ENCODE measurements at places on chromosomes 11 and 22. TPM values are rescaled to one million over a fixed set of nuclear protein-coding genes. Genes with fewer than 3 reads are reported as not detected.

The FTH1 gene
- 2,809 TPM for total RNA-seq

The HTR3B gene
- total RNA-seq = not detected

The VWCE gene
- total RNA-seq = 7.2 TPM

The SMC1B gene
- total RNA-seq = 0.11 TPM

The KDM4D gene
- 0.66 TPM for total RNA-seq

The C1QTNF4 gene
- total RNA-seq = 9.9 TPM

The PHF21A gene
- 53.9 TPM for total RNA-seq

The TYR gene
- total RNA-seq = not detected

The ST14 gene
- 17.5 TPM for total RNA-seq

The APOL3 gene
- 1.1 TPM for total RNA-seq

The OR2AT4 gene
- total RNA-seq = not detected

The IL17REL gene
- total RNA-seq = not detected

The FAT3 gene
- 24.9 TPM for total RNA-seq

The FDX1 gene
- 11.3 TPM for total RNA-seq

The FAM181B gene
- 4.1 TPM for total RNA-seq

The SLC17A6 gene
- not detected for total RNA-seq

The SHISAL1 gene
- total RNA-seq = 0.95 TPM

The SPA17 gene
- 13.7 TPM for total RNA-seq

The TEAD1 gene
- total RNA-seq = 76.4 TPM

The BTBD18 gene
- total RNA-seq = not detected

The OR52A1 gene
- 4.0 TPM for total RNA-seq

The ANKK1 gene
- total RNA-seq = not detected

The PARVG gene
- 0.12 TPM for total RNA-seq

The OR8G5 gene
- total RNA-seq = not detected

The HYOU1 gene
- total RNA-seq = 277 TPM

The JAML gene
- 0.55 TPM for total RNA-seq

The ZW10 gene
- total RNA-seq = 26.4 TPM

The PLA2G3 gene
- 8.1 TPM for total RNA-seq

The ATXN10 gene
- total RNA-seq = 297 TPM

The WNT11 gene
- 0.62 TPM for total RNA-seq

The HTR3A gene
- total RNA-seq = 1.3 TPM

The TMEM191B gene
- 2.4 TPM for total RNA-seq

The NXPE4 gene
- not detected for total RNA-seq

The C22orf15 gene
- total RNA-seq = 1.6 TPM

All from endodermal cell (in vitro differentiated cells).